ENCODE measurements at places on chromosomes 16 and 17.

- no peak overlapping the region for H3K4me3 ChIP-seq
- no peaks in the 10 kb centered on the region for H3K27me3 ChIP-seq
- no peak overlapping the region for H3K27ac ChIP-seq
- no peak for DNase-seq
- H3K36me3 ChIP-seq, result peaks cover 3% of the 10 kb centered on the region
Measured at GRCh38 chr16:78485188-78485916, 385.9 kb downstream of the WWOX start.

- peaks cover 15% of the 10 kb centered on the region for H3K27me3 ChIP-seq
- peaks cover 13% of the 10 kb centered on the region for H3K36me3 ChIP-seq
- peaks cover 43% of the 10 kb centered on the region for H3K4me1 ChIP-seq
- H3K4me3 ChIP-seq, result peak overlapping the region; percentile 67
Measured at GRCh38 chr17:36721560-36722120, 120.3 kb downstream of the MRM1 start.

- H3K27ac ChIP-seq, result no peak overlapping the region
- no peak for DNase-seq
- H3K4me3 ChIP-seq, result no peak overlapping the region
- H3K27me3 ChIP-seq, result no peaks in the 10 kb centered on the region
- no peaks in the 10 kb centered on the region for H3K36me3 ChIP-seq
Measured at GRCh38 chr17:13931800-13932460, 137.4 kb upstream of the COX10 start.

DNA sequence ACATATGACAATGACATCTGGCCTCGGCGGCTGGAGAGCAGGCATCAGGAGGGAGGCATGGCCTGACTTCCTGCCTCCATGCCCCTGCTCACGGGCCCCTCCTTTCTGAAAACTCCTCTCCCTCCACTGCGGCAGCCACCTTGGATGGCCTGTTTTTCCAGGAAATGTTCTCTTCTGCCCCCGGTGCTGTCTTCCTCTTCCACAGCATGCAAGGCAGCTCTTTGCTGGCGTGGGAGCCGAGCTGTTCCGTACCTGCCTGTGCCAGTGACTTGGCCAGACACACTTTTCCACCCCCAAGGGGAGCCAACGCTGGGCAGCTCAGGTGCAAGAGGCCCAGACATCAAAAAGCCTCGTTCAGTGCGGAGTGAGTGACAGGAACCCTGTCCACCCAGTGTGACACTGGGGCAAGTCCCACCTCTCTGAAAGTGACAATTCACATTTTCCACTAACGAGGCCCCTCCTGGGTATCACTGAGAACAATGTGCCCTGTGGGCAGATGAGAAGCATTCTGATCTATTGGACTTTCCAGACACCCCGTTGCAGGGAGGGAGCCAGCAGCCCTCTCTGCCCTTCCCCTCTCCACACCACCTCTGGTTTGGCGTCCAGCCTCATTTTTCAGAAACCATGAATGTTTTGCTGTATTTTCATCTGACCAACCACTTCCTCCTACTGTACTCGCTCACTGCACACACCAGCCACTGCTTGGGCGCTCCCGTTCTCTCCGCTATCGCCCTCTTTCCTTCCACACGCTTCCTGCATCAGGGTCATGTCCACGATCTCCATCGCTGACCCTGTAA is 31.2 kb downstream of the NSMCE1 start:
- peak; percentile 52 for DNase-seq
- H3K27ac ChIP-seq, result peak overlapping the region; percentile 98
- H3K4me3 ChIP-seq, result peak overlapping the region; percentile 61
- peaks cover 29% of the 10 kb centered on the region for H3K36me3 ChIP-seq

GRCh38 chr16:1709356-1709755 is 3.4 kb downstream of the MAPK8IP3 start:
- H3K27ac ChIP-seq, result no peak overlapping the region
- H3K27me3 ChIP-seq, result no peaks in the 10 kb centered on the region
- H3K4me1 ChIP-seq, result peaks cover 41% of the 10 kb centered on the region
- no peak for DNase-seq
- peak overlapping the region; percentile 97 for H3K4me3 ChIP-seq
- H3K36me3 ChIP-seq, result peaks cover 53% of the 10 kb centered on the region

DNA sequence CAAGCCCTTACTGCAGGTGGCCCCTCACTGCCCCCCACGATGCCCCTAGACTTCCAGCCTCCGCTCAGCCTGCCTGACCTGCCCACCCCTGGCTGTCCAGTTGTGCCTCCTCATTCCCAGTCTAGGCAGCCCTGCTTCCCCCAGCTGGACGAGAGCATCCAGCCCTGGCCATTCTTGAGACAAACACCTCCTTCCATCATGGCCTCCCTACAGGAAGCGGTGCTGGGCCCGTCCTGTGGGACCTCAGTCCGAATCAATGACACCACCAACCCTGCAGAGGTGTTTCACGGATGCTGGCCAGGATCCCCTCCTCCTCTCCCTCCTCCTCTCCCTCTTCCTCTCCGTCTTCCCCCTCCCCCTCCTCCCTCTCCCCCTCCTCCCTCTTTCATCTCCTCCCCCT is 28.3 kb downstream of the CCDC40 start:
- no peaks in the 10 kb centered on the region for H3K36me3 ChIP-seq
- DNase-seq, result no peak
- H3K27me3 ChIP-seq, result peaks cover 40% of the 10 kb centered on the region
- no peak overlapping the region for H3K4me3 ChIP-seq
- no peaks in the 10 kb centered on the region for H3K4me1 ChIP-seq

DNA sequence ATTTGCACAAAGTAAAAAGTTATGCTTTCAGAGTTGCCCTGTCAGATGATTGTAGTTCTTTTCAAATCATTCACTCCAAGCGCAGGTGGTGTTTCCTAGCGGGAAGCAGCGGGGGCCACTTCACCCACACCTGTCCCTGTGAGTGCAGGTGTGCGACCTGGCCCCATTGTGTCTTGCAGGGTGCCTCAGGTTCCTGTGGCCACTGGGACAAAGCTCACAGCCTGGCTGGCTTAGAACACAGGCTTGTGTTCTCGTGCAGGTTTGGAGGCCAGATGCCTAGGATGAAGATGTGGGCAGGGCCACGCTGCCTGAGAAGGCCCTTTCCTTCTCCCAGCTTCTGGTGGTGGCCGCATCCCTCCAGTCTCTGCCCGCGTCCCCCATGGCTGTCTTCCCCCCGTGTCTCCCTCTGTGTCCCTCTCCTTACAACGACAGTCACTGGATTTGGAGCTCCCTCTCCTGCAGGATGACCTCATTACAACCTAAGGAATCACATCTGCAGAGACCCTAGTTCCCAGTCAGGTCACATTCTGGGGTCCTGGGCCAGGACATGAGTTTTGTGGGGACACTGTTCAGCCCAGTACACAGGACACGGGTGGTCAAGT is 90.5 kb downstream of the NPIPB11 start:
- no peak overlapping the region for H3K27ac ChIP-seq
- no peaks in the 10 kb centered on the region for H3K27me3 ChIP-seq
- H3K36me3 ChIP-seq, result peaks cover 3% of the 10 kb centered on the region
- no peak overlapping the region for H3K4me3 ChIP-seq
- DNase-seq, result no peak

DNA sequence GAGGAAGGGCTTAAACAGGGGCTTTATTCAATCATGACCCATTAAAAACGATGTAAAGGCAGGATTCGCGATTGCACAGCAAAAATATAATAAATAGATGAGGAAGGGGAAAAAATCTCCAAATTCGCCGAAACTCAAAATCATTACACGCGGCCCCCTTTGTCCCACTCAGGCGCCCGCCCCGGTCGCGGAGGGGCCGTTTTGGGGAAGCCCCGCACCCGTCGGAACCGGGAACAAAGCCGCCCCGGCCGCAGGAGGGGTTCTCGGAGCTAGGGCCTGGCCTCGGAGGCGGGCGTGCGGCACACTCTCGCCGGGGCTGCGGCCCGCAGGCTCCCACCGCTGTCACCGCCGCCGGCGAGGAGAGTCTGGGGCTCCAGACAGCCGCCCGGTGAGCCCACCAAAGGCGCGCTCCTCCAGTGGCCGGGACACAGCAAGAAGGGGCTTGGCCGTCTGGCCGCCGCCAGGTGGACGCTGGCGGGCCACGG is 521 bp downstream of the C16orf87 start:
- H3K4me3 ChIP-seq, result peak overlapping the region; percentile 95
- H3K27me3 ChIP-seq, result no peaks in the 10 kb centered on the region
- DNase-seq, result peak; percentile 29
- peaks cover 27% of the 10 kb centered on the region for H3K4me1 ChIP-seq

GRCh38 chr17:75265614-75266315 is 4.1 kb downstream of the MRPS7 start:
- peaks cover 46% of the 10 kb centered on the region for H3K36me3 ChIP-seq
- peaks cover 23% of the 10 kb centered on the region for H3K4me1 ChIP-seq
- no peak for DNase-seq
- H3K27ac ChIP-seq, result no peak overlapping the region
- H3K4me3 ChIP-seq, result no peak overlapping the region
- H3K27me3 ChIP-seq, result no peaks in the 10 kb centered on the region

DNA sequence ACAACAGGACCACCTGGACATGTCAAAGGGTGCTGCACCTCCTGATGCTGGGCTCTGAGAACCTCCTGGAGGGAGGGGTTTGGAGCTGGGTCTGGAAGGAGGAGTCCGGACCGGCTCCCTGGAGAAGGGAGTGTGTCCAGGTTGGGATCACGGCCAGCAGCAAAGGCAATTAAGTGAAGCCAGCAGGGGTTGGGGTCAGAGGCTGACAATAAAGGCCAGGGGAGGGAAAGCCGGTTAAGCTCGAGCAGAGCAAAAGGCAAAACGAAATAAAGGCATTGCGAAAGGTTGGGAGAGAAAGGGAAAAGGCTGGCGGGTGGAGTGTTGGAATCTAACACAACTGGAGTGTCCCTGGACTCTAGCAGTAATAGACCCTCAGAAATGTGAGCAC is 992 bp upstream of the CACNG4 start:
- H3K27me3 ChIP-seq, result peaks cover 81% of the 10 kb centered on the region
- peaks cover 3% of the 10 kb centered on the region for H3K36me3 ChIP-seq
- DNase-seq, result no peak

GRCh38 chr17:50205963-50206505 is 4.6 kb upstream of the COL1A1 start:
- no peak for DNase-seq
- no peak overlapping the region for H3K27ac ChIP-seq
- no peak overlapping the region for H3K4me3 ChIP-seq

GRCh38 chr17:47862621-47863440 is 11.9 kb upstream of the SP6 start:
- H3K4me3 ChIP-seq, result no peak overlapping the region
- H3K27ac ChIP-seq, result no peak overlapping the region
- peaks cover 6% of the 10 kb centered on the region for H3K36me3 ChIP-seq
- H3K27me3 ChIP-seq, result peaks cover 26% of the 10 kb centered on the region
- no peaks in the 10 kb centered on the region for H3K4me1 ChIP-seq
- no peak for DNase-seq

DNA sequence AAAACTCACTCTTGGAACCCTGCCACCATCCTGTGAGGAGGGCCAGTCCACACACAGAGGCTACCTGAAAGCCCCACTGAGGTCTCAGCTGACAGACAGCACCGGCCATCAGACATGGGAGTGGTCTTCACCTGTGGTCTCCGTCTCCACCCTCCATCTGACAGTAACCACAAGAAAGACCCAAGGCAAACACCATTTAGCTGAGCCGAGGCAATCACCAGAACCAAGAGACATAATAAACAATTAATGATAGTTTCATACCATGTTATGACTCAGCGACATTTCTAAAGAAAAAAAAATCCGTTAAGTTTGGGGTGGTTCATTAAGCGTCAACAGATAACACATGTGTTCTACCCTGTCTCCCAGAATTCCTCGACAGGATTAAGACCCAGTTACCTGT is 6.1 kb upstream of the EVPLL start:
- H3K4me1 ChIP-seq, result no peaks in the 10 kb centered on the region
- no peak overlapping the region for H3K4me3 ChIP-seq
- peaks cover 24% of the 10 kb centered on the region for H3K27me3 ChIP-seq
- H3K27ac ChIP-seq, result no peak overlapping the region
- no peak for DNase-seq
- H3K36me3 ChIP-seq, result no peaks in the 10 kb centered on the region

DNA sequence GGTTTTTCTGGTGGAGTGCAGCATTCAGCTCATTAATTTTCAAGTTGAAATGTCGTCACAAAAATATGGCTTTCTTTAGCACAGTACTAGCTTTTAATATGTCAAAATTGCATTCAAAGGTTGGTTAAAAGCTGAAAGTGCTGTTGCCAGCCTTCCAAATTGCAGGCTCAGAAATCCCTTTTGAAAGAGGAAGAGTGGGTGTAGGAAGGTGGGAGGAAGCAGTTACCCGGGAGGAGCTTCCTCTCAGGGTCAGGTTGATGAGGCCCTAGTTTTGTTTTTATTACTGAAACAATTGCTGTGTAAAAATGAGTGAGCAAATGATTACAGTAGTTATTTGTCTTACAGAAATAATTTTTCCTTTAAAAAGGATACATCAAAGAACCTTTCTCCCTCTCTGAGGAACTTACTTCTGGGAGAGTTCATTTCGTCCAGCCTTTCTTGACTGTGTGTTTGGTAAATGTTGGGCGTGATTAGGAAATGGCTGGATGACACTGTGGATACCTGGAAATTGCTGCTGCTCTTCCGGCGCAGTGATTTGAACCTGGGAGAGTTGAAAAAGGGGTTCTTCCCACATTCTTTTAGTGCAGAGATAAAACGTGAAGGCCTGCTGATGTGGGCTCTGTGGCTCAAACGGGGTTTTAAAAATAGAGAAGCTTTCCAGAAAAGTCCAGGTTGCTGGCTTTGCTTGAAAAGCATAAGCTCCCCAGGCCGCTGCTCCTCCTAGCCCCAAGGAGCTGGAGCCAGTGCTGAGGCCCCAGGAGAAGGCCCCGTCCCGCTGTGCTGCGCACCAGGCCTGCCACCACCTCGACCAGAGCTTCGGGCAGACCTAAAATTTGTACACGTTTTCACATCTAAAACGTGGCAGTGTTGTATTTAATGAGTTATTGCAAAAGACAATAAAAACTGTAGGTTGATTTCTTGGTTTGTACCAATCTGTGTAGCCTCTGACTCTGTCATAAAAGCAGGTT is 41.7 kb downstream of the SEC14L1 start:
- no peaks in the 10 kb centered on the region for H3K27me3 ChIP-seq
- peak overlapping the region; percentile 46 for H3K4me3 ChIP-seq
- peak overlapping the region; percentile 65 for H3K27ac ChIP-seq
- no peak for DNase-seq
- H3K36me3 ChIP-seq, result peaks cover under 1% of the 10 kb centered on the region
- peaks cover 20% of the 10 kb centered on the region for H3K4me1 ChIP-seq

DNA sequence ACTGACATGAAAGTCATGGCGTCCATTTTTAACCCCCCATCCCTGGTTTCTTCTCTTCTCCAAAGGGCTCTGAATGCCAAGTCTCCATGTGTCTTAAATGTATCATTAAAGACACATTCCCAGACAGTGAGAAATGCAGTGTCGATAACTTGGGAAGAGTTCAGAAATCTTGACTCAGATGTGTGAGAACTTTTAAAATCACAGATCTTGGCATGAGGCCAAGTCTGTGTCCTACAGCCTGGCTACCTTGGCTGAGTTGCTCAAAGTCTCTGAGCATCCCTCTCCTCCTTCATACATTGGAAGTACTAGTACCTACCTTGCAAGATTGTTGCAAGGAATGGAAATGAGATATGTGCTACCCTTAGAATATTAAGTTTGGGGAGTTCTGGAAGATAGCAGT is 1046.5 kb upstream of the RBFOX1 start:
- H3K4me1 ChIP-seq, result no peaks in the 10 kb centered on the region
- H3K27ac ChIP-seq, result no peak overlapping the region
- no peak for DNase-seq

GRCh38 chr17:50961282-50962220 is 95.4 kb upstream of the TOB1 start:
- H3K36me3 ChIP-seq, result peaks cover 10% of the 10 kb centered on the region
- peaks cover 2% of the 10 kb centered on the region for H3K4me1 ChIP-seq

Measured in effector memory CD8-positive, alpha-beta T cell (primary cell).